Prostate gland (tissue), 2 donors: ENCODE measurements at places on chromosomes 7 and 10.

DNA sequence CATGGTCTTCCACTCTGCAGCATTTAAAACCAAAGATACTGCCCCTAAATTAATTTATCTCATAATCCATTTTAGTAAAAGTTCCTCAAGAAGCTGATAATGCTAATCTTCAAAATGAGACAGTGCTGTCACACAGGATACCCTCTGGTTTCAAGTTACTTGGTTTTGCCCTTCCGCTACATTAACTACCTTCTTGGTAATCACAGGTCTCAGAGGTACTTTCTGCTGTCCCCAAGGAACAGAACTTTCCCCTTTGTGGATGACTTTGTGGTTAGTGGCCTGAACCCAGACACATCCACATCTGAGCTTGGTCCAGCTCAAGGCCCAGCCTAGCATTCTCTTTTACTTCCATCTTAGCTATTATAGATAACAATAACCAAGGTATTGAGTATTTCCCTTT is 88.8 kb upstream of the TMEM26 start:
- no peak for DNase-seq

- no peak for DNase-seq
These were observed 179.5 kb downstream of the ADAM12 start for GRCh38 chr10:126208726-126209302.

DNA sequence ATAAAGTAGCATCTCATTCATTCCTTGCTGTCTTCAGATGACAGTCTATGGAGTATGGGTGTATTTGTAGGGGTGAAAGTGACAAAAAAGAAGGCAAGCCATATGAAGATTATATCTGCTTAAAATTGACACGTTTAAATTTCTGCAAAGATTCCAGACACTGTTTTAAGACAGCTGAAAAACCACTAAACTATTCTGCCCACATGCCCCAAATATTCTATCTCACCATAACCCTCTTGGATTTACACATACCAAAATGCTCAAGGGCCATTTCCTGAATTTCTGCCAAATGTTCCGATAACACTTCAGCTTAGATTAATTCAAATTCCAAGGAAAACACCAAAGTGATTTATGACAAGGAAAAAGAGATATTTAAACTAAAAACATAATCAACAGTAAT is 99.9 kb upstream of the IL6 start:
- DNase-seq: no peak

DNA sequence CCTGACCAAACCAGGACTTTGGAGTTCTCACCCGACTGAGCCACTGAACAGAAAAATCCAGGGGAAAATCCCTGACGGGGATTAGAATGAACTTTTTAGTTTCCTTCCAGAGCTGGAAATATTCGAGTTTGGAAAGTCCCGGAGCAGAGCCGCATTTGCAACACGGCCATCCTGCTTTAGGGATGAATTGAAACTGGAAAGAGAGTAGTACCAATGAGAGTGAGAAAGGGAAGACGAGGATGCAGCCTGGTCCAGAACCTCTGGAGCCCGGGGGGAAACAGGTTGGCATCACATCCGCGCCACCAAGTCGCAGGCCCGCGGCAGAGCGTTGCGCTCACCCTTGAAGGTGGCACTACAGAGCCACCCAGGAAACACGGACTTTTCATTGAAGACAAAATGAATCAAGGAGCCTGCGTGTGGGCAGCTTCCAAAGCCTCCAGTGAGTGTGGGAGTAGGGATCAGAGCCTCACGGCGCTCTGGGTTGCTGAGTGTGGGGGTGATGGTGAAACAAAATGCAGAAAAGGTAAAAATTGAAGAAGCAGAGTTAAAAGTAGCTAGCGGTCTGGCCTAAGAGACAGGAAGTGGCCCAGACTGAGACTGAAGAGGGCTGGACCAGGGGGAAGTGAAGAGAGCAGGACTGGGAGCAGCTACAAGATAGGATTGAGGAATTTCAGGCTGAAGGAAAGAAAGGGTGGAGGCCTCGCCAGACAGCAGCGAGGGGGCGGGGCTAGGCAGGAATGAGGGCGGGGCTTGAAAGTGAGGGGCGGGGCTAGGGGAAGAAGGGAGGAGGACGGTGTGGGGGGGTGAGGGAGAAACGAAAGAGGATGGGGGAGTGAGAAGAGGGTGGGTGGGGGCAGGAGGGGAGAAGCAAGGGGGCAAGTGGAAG is 1.8 kb downstream of the SMURF1 start:
- DNase-seq: peak; percentile 68

GRCh38 chr10:89283025-89283935 is 18.6 kb upstream of the IFIT2 start:
- DNase-seq: no peak

DNA sequence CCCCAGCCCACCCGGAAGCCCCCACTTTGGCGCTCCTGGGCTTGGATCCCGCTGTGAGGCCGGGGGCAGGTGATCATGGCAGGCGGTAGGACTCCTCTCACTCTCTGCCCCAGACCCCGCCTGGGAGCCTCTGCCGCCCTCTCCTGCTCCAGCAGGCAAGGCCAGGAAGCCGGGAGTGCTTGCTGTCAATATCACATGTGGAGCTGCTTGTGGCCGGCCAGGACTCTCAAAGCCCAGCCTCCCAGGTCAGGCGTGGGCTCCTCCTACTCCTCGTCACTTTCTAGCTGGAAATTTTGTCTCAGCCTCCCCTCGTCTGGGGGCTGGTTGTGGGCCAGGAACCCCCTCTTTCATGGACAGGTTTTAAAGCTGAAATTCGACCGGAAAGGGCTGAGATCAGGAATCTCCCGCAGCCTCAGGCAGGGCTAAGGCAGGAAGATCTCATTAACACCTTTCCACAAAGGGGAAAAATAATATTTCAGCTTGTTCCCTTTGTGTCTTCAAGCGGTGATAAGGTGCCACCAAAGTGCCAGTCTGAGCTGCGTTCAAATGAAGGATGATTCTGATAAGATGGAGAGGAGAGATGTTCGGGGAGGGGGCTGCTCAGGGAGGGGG is 273.6 kb upstream of the PODXL start:
- DNase-seq: no peak

GRCh38 chr10:132335189-132336063 is 3.4 kb downstream of the LRRC27 start:
- DNase-seq: no peak

- DNase-seq: no peak
These were observed 105.3 kb downstream of the SKAP2 start for GRCh38 chr7:26759108-26759507.

- no peak for DNase-seq
These were observed 303.0 kb downstream of the MDFIC start for GRCh38 chr7:115224922-115225321.

- DNase-seq: no peak
These were observed 31.6 kb downstream of the ASZ1 start for GRCh38 chr7:117395743-117396142.

DNA sequence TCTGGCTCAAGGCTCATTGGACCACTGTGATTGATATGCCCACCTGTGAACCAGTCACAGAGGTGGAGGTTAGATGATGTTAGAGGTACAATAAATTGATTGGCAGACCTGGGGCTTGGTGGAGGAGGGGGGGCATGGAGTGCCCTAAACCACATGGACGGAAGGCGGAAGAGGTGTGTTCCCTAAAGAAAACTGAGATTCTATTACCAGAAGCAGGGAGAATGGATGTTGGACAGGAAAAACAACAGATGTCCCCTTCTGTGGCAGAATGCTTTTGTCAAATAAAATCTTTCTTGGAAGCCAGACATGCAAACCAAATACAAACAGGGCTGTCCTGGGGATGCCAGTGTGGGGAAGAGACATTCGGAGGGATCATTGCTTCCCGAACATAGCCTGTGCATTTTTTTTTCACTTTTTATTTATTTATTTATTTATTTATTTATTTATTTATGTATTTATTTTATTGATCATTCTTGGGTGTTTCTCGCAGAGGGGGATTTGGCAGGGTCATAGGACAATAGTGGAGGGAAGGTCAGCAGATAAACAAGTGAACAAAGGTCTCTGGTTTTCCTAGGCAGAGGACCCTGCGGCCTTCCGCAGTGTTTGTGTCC is 433.9 kb downstream of the RPS24 start:
- DNase-seq: no peak

- DNase-seq: no peak
These were observed 7.1 kb downstream of the NUDT1 start for GRCh38 chr7:2248984-2249694.

GRCh38 chr7:25855854-25856782 is 295.9 kb upstream of the NFE2L3 start:
- DNase-seq: no peak

DNA sequence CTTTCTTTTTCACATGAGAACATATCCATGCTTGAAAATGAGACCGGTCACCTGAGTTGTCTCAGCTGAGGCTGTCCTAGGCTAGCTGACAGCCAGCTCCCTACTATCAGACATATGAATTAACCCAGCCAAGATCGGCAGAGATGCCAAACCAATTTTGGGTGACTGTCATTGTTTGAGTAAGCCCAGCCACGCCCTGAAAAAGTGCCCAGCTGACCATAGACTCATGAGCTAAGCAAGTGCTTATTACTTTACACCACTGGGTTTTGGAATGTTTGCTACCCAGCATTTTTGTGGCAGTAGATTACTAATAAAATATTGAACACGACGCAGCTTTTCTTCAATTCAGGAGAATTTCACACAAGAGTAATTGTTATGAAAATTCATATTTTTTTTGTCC is 265.2 kb upstream of the LYZL1 start:
- no peak for DNase-seq

GRCh38 chr7:66523409-66523808 is 105.3 kb upstream of the KCTD7 start:
- no peak for DNase-seq

DNA sequence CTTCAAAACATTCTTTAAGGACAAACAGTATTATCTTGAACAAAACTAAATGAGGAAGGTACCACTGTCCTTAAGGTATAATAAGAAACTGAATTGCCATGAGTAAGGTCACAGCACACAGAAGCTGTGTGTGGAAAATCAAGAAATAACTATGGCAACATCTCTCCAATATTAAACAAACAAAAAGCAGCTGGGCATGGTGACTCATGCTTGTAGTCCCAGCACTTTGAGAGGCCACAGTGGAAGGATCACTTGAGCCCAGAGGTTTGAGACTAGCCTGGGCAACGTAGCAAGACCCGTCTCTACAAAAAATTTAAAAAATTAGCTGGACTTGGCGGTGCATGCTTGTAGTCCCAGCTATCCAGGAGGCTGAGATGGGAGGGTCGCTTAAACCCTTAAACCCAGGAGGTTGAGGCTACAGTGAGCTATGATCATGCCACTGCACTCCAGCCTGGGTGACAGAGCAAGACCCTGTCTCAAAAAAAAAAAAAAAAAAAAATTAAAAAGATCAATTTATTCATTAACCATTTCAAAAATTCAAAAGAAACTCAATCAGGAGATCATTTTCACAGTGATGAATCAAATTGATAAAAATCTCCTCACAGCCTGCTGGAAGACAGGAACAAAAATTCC is 195.4 kb downstream of the SKIDA1 start:
- DNase-seq: no peak

GRCh38 chr10:52775132-52775647 is 2.6 kb upstream of the MBL2 start:
- DNase-seq: no peak

DNA sequence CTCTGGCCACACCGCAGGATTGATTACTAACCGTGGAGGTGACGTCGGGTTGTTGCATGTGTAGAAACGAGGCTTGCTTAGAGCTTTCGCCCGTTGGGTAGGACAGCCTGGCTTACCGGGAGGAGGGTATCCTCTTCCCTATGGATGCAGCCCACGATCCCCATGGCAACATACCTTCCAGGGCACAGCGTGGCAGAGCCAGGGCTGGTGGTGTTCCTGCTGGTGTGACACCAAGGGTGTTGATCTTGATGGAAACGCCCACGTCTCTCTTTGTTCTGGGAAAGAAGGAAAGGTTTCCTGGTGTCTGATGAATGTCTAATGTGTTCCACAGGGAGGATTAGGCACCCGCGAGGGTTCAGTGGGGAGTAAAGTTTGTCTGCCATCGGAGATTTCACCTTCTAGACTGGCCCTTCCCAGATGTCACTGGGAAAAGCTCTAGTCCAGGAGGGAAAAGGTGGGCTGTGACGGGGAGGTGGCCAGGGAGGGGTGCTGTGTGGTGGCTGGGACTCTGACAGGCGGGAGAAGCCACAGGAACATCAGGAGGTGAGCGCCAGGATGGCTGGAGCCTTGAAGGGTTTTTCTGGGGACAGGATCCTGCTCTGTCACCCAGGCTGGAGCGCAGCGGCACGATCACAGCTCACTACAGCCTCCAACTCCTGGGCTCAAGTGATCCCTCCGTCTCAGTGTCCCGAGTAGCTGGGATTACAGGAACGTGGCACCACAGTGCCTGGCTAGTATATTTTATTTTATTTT is 102.1 kb downstream of the CUX1 start:
- DNase-seq: no peak

DNA sequence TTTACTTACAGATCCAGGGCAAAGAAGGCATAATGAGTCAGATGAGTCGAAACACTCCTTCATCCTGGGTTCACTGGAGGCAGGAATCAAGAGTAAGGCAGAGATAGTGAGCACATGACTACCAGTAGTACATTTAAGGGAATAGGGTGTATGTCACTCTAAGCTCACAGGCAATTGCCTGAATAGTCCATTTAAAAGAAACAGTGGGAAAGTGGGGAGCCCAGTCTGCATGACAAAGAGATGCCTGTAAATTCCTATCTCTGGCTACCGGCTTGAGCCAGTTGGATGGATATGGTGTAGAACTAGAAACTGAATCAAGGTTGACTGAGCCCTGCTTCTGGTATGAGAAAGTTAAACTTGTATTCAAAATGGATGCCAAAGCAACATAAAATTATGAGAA is 861.5 kb upstream of the ZWINT start:
- DNase-seq: no peak

- no peak for DNase-seq
These were observed 281.6 kb downstream of the AGMO start for GRCh38 chr7:15280078-15280733.

GRCh38 chr7:69359003-69359700 is 239.1 kb upstream of the AUTS2 start:
- no peak for DNase-seq

GRCh38 chr7:6167004-6167551 is 105.3 kb downstream of the CYTH3 start:
- no peak for DNase-seq

DNA sequence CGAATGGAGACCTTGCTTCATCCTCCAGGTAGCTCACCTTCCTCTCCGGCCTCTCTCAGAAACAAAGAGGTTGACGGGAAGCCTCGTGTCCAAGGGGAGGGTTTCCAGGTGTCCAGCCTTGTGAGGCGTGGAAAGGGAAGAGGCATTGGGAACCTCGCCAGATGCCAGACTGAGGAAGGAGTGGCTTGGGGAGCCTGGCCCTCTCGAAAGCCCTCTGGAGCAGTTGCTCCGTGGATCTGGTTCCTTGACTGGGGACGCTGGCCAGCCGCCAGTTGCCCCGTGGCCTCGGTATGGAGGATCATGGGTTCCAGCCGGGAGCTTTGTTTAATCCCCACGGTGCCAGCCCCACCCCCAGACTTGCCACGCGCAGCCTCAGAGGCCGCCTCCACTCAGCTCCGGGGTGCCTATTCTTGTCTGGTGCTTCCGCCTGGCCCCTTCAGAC is 30.3 kb upstream of the SUN1 start:
- no peak for DNase-seq

- no peak for DNase-seq
These were observed 434.7 kb downstream of the TNS3 start for GRCh38 chr7:47147213-47147631.

DNA sequence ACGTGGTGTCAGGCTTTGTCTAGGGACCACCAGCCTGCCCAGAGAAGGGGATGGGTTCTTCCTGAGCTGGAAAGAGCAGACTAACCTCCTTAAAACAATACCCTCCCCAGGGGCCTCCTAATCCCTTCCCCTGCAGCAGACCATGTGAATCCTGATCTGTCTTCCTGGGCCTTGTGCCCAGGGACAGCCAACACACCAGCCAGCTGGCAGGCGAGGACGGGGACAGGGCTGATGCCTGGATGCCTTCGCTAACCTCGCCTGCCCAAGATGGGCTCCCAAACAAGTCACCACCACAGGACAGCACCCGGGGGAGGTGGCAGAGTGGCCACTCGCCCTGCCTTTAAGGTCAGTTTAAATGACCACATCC is 17.6 kb downstream of the PODXL start:
- no peak for DNase-seq
